ENCODE measurements at places on chromosomes 3 and 15. TPM values are rescaled to one million over a fixed set of nuclear protein-coding genes. Genes with fewer than 3 reads are reported as not detected.

Gene EPB42
- not detected for total RNA-seq

Gene GCHFR
- 6.4 TPM for total RNA-seq

Gene CFAP161
- 0.63 TPM for total RNA-seq

Gene GPR176
- 57.8 TPM for total RNA-seq

Gene GABRR3
- total RNA-seq, result not detected

Gene AMIGO3
- total RNA-seq, result not detected

Gene SLC24A5
- not detected for total RNA-seq

Measured in endothelial cell of coronary artery (primary cell).